ENCODE measurements at places on chromosomes 7 and 10.

GRCh38 chr10:92839191-92840085, 8.9 kb upstream of the EXOC6 start:
- peak; percentile 89 for DNase-seq

DNA sequence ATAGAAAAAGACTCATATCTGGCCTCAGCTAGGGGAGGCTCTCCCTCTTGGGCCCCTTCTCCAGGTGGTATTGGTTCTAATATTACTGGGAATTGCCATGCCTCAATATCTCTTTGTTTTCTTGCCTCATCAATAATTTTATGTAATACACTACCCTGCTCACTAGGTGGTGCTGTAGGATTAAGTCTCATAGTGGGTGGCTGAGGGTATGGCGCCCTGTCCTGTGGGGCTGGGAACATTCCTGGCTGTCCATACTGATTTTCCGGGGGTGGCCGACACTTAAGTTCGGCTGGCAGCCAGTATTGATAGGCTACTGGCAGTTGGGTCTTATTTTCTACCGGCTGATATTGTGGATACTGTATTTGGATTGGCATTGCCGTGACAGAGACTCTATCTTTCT, 9.0 kb upstream of the TAS2R3 start:
- DNase-seq = peak; percentile 55

GRCh38 chr10:102152545-102152890, 329 bp downstream of the NOLC1 start:
- DNase-seq = no peak

GRCh38 chr7:22913158-22913557, 90.5 kb upstream of the TOMM7 start:
- DNase-seq = no peak

All from K562 (cell line).